ENCODE measurements at places on chromosomes 7 and 10.
A peak's percentile ranks its signal among the peaks of the same experiment; 100 is the strongest.

GRCh38 chr7:28354601-28355402 lies 57.5 kb upstream of the CREB5 start:
- peak; percentile 65 for DNase-seq

- no peak for DNase-seq
Measured at GRCh38 chr10:36489181-36489580, 636.2 kb upstream of the ANKRD30A start.

GRCh38 chr10:128049226-128050120 lies 76.8 kb downstream of the MKI67 start:
- DNase-seq: no peak

DNA sequence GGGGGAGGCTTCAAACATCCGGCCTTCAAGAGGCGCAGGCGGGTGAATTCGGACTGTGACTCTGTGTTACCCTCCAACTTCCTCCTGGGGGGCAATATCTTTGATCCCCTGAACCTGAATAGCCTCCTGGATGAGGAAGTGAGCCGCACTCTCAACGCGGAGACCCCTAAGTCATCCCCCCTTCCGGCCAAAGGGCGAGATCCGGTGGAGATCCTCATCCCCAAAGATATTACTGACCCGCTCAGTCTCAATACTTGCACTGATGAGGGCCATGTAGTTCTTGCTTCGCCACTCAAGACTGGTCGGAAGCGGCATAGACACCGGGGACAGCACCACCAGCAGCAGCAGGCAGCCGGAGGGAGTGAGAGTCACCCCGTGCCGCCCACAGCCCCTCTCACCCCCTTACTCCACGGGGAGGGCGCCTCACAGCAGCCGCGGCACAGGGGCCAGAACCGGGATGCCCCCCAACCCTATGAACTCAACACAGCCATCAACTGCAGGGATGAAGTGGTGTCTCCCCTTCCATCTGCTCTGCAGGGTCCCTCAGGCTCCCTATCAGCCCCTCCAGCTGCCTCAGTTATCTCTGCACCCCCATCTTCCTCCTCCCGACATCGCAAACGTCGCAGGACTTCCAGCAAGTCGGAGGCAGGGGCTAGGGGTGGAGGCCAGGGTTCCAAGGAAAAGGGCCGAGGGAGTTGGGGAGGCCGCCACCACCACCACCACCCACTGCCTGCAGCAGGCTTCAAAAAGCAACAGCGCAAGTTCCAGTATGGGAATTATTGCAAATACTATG lies 1.1 kb downstream of the MEPCE start:
- DNase-seq: no peak

- no peak for DNase-seq
Measured at GRCh38 chr7:122686360-122686878, 12.5 kb downstream of the RNF133 start.

Measured in smooth muscle cell of the brain vasculature (primary cell).